ENCODE measurements at places on chromosomes 1 and 21. TPM values are rescaled to one million over a fixed set of nuclear protein-coding genes. Genes with fewer than 3 reads are reported as not detected.
A peak's percentile ranks its signal among the peaks of the same experiment; 100 is the strongest.

- H3K4me3 ChIP-seq, result no peak overlapping the region
- H3K27me3 ChIP-seq, result no peaks in the 10 kb centered on the region
- H3K36me3 ChIP-seq, result no peaks in the 10 kb centered on the region
- no peaks in the 10 kb centered on the region for H3K4me1 ChIP-seq
Measured at GRCh38 chr1:27218736-27219135, 15.7 kb upstream of the WDTC1 start.

GRCh38 chr1:153057375-153057774 lies at the start of gene SPRR2A:
TSS of gene SPRR2A (minus strand) at chr1:153057512. CDS start at chr1:153056735, 777 bp downstream.
- no peaks in the 10 kb centered on the region for H3K36me3 ChIP-seq
- no peaks in the 10 kb centered on the region for H3K27me3 ChIP-seq
- H3K27ac ChIP-seq, result no peak within 1 kb of the TSS
- DNase-seq, result no peak

DNA sequence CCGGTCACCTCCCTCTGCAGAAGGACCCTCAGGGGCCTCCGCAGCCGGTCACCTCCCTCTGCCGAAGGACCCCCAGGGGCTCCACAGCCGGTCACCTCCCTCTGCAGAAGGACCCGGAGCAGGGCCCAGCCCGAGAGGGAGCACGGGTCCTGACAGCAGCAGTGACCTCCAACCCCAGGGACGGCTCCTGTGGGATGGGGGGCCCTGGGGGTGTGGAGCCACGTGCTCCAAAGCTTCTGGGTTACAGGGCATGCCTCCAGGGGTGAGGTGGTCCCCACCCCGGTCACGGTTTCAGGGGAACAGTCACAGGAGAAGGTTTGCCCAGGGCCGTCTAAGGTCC lies 40.3 kb downstream of the SLC19A1 start:
- H3K4me3 ChIP-seq, result no peak overlapping the region
- peaks cover 30% of the 10 kb centered on the region for H3K36me3 ChIP-seq
- peaks cover 16% of the 10 kb centered on the region for H3K4me1 ChIP-seq

DNA sequence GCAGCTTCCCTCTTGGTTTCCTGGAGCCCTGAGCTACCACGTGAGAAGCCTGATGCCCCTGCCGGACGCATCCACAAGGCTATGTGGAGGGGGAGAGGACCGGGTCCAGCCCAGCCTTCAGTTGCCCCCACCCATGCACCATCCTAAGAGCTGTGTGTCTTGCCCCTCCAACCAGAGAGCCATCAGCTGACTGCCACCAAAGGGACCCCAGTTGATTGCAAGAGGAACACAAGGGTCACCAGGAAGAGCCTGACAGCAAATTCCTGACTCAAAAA lies 81.5 kb downstream of the GLIS1 start:
- H3K4me1 ChIP-seq, result no peaks in the 10 kb centered on the region
- H3K27ac ChIP-seq, result no peak overlapping the region
- no peak overlapping the region for H3K4me3 ChIP-seq
- H3K27me3 ChIP-seq, result no peaks in the 10 kb centered on the region
- no peaks in the 10 kb centered on the region for H3K36me3 ChIP-seq

DNA sequence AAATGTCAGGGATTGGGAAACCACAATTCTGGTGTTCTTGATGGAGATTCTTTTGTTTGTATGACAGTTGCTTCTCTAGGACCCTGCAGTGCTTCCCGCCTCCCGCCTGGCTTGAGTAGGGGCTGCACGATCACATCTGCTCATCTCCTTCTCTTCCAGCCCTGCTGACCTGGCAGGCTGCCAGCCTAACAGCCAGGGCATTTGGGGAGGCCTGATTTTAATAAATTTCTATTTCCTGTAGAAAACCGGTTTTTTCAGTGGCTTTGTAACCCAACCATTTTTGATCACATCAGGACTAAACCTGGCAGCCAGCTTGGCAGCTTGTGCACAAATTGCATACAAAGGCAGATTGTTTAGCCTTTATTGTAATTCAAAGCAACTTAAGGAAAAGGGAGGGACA lies 78.9 kb downstream of the UBE2U start:
- no peak overlapping the region for H3K27ac ChIP-seq
- H3K4me3 ChIP-seq, result no peak overlapping the region
- H3K27me3 ChIP-seq, result no peaks in the 10 kb centered on the region
- no peaks in the 10 kb centered on the region for H3K36me3 ChIP-seq

DNA sequence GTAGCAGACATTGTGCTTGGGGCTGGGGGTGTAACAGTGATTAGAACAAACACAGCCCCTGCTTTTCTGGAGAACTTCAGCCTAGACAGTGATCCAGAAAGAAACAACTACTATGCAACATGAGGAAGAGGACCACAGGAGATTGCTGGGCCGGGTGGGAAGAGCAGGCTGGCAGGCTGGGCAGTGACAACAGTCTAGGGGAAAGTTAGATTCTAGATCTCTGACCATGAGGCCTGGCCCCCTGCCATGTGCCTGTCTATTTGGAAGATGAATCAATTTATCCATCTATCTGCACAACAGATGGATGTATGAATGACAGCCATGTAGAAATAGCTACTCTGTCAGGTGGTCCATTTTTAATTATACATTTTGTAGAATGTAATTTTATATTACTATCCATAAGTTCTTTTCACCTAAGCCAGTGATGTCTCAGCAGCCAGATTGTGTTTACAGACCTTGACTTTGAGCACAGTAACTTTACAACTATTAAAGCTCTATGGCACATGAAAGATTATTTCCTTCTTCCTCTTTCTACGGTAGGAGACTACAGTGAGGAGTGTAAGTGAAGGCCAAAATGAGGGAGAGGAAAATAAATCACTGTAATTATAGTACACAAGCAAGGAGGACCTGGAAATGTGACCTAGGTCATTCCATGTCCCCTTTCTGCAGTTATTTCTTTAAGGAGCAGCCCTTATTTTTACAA lies 15.5 kb downstream of the CLIC6 start:
- DNase-seq, result no peak
- H3K27ac ChIP-seq, result no peak overlapping the region
- no peaks in the 10 kb centered on the region for H3K4me1 ChIP-seq
- H3K4me3 ChIP-seq, result no peak overlapping the region

DNA sequence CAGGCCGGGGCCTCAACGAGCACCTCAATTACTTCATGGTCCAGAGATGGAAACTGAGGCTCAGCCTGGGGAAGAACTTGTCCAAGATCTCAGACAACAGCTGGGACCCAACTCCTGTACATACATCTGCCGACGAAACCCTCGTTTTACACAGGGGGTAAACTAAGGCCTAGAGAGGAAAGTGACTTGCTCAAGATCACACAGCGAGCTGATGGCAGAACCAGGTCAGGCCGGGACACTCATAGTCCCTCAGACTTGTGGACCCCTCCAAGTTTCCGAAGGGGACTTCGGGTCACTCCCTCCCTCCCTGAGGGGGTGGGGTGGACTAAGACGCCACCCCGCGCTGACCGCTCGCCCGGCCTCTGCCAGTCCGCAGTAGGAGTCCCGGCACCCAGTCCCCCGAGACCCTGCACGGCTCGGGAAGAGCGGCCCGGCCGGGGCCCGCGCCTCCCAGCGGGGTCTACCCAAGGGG lies 430 bp downstream of the WASF2 start:
- H3K4me3 ChIP-seq, result peak overlapping the region; percentile 93
- peak overlapping the region; percentile 90 for H3K27ac ChIP-seq
- H3K4me1 ChIP-seq, result peaks cover 11% of the 10 kb centered on the region
- H3K36me3 ChIP-seq, result peaks cover 1% of the 10 kb centered on the region
- no peaks in the 10 kb centered on the region for H3K27me3 ChIP-seq
- DNase-seq, result no peak

DNA sequence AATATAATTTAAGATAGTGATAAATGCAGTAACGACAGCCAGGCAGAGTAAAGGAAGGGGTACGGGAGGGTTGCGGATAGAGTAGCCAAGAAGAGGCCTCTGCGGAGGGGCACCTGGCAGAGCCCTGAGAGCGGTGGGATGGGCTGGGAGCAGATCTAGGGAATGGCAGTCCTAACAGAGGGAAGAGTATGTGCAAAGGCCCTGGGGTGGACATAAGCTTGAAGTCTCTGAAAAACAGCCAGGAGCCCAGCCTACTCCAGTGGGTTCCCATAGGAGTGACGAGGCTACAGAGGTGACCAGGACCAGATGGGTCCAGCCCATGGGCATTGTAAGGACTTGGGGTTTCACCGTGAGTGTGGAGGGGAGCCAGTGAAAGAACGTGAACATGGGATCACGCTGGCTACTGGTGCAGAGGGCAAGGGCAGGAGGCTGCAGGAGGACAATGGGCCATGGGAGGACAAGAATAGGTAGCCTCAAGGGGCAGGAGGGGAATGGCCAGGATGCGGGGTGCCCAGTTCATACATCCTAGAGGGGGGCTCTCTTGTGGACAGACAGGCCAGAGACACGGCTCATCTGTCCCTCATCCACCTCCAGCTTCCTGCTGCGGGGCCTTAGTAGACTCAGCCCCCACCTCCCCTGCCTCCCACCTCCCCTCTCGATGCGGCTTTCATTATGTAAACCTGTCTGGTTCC lies 185.7 kb upstream of the VAMP3 start:
- H3K4me1 ChIP-seq, result no peaks in the 10 kb centered on the region
- H3K4me3 ChIP-seq, result no peak overlapping the region
- no peaks in the 10 kb centered on the region for H3K27me3 ChIP-seq
- DNase-seq, result no peak

- no peaks in the 10 kb centered on the region for H3K27me3 ChIP-seq
- peak overlapping the region; percentile 79 for H3K4me3 ChIP-seq
- peaks cover 19% of the 10 kb centered on the region for H3K4me1 ChIP-seq
- DNase-seq, result no peak
- no peaks in the 10 kb centered on the region for H3K36me3 ChIP-seq
Measured at GRCh38 chr1:45490121-45490625, 790 bp downstream of the TESK2 start.

DNA sequence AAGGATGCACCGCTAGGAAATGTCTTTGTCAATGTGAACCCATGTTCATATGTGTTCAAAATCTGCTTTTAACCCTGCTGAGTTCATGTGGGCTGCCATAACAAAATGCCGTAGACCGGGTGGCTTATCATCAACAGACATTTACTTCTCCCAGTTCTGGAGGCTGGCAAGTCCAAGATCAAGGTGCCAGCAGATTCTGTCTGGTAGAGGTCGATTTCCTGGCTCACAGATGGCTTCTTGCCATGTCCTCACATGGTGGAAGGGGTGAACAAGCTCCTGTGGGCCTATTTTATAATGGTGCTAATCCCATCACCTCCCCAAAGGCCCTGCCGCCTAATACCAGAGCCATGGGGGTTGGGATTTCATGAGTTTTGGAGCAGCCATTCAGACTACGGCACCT lies 4.6 kb upstream of the CDCP2 start:
- H3K27me3 ChIP-seq, result no peaks in the 10 kb centered on the region
- no peak overlapping the region for H3K4me3 ChIP-seq
- no peaks in the 10 kb centered on the region for H3K36me3 ChIP-seq
- no peak overlapping the region for H3K27ac ChIP-seq
- H3K4me1 ChIP-seq, result peaks cover 7% of the 10 kb centered on the region
- no peak for DNase-seq

GRCh38 chr1:72283307-72284083 lies 1.2 kb upstream of the NEGR1 start:
- no peaks in the 10 kb centered on the region for H3K27me3 ChIP-seq
- H3K36me3 ChIP-seq, result no peaks in the 10 kb centered on the region
- peak overlapping the region; percentile 57 for H3K4me3 ChIP-seq
- DNase-seq, result peak; percentile 47
- peak overlapping the region; percentile 28 for H3K27ac ChIP-seq

GRCh38 chr1:94027721-94028515 lies 93.0 kb downstream of the ABCA4 start:
- no peak overlapping the region for H3K4me3 ChIP-seq
- H3K36me3 ChIP-seq, result no peaks in the 10 kb centered on the region
- no peak for DNase-seq
- H3K27ac ChIP-seq, result no peak overlapping the region
- H3K4me1 ChIP-seq, result no peaks in the 10 kb centered on the region

DNA sequence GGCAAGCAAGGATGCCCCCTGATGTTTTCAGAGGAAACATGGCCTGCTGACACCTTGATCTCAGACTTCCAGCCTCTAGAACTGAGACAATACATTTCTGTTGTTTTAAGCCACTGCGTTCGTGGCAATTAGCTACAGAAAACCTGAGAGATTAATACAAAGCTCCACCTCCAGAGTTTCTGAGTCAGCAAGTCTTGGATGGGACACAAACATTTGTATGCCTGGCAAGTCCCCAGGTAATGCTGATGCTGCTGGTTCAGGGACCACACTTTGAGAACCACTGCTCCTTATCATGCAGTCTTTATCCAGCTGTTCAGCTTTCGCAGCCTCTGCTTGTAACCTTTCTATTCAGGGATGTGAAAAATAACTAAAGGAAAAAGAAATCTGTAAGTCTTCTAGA lies 565.7 kb upstream of the PLXNA2 start:
- H3K36me3 ChIP-seq, result no peaks in the 10 kb centered on the region
- no peak for DNase-seq
- H3K27me3 ChIP-seq, result no peaks in the 10 kb centered on the region

DNA sequence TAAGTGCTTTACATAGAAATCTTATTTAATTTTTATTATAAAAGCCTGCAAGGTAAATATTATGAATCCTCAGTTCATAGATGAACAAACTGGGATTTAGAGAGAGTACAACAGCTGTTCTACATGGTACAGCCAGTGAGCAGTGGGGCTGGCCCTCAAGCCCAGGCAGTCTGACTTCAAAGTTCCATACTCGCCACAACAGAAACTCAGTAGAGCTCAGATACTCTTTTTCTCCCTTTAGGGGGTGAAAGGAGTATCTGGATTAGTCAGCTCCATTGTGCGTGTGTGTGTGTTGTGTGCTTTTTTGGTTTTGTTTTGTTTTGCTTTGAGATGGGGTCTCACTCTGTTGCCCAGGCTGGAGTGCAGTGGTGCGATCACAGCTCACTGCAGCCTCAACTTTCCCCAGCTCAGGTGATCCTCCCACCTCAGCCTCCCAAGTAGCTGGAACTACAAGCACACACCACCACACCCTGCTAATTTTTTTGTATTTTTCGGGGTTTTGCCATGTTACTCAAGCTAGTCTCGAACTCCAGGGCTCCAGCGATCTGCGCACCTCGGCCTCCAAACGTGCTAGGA lies 378.5 kb downstream of the SMYD3 start:
- H3K4me3 ChIP-seq, result no peak overlapping the region
- H3K4me1 ChIP-seq, result no peaks in the 10 kb centered on the region
- H3K27me3 ChIP-seq, result no peaks in the 10 kb centered on the region
- DNase-seq, result no peak

- H3K27me3 ChIP-seq, result no peaks in the 10 kb centered on the region
- H3K4me3 ChIP-seq, result no peak overlapping the region
- H3K27ac ChIP-seq, result no peak overlapping the region
- no peaks in the 10 kb centered on the region for H3K36me3 ChIP-seq
Measured at GRCh38 chr1:166972193-166972592, 3.1 kb downstream of the ILDR2 start.

- H3K4me3 ChIP-seq, result no peak overlapping the region
- H3K27me3 ChIP-seq, result no peaks in the 10 kb centered on the region
- H3K4me1 ChIP-seq, result no peaks in the 10 kb centered on the region
- H3K36me3 ChIP-seq, result no peaks in the 10 kb centered on the region
- no peak overlapping the region for H3K27ac ChIP-seq
- DNase-seq, result no peak
Measured at GRCh38 chr1:237791592-237791991, 99.1 kb downstream of the ZP4 start.

GRCh38 chr21:42257091-42257765 lies 38.3 kb downstream of the ABCG1 start:
- no peak overlapping the region for H3K4me3 ChIP-seq
- H3K4me1 ChIP-seq, result no peaks in the 10 kb centered on the region
- no peaks in the 10 kb centered on the region for H3K36me3 ChIP-seq
- H3K27ac ChIP-seq, result no peak overlapping the region
- H3K27me3 ChIP-seq, result no peaks in the 10 kb centered on the region
- DNase-seq, result no peak

The RGS1 gene
- 6.6 TPM for polyA plus RNA-seq

The GUCA2B gene
- 3.3 TPM for polyA plus RNA-seq

The TSPEAR gene
- 0.01 TPM for polyA plus RNA-seq

The LCE3D gene
- not detected for polyA plus RNA-seq

The LCE2C gene
- polyA plus RNA-seq, result not detected

The TNFAIP8L2 gene
- 2.9 TPM for polyA plus RNA-seq

The SMYD3 gene
- polyA plus RNA-seq, result 8.1 TPM

The ADAMTSL4 gene
- 11.4 TPM for polyA plus RNA-seq

The B3GALT2 gene
- 0.46 TPM for polyA plus RNA-seq

The OPRD1 gene
- polyA plus RNA-seq, result not detected

The SLC16A1 gene
- polyA plus RNA-seq, result 31.7 TPM

The CD1D gene
- polyA plus RNA-seq, result 6.3 TPM

Data from liver (tissue), 10 donors.